ENCODE measurements at places on chromosomes 7 and 10.

- no peak for DNase-seq
These were observed 722.4 kb upstream of the AUTS2 start for GRCh38 chr7:68875857-68876256.

GRCh38 chr10:73905256-73906020, 5.5 kb upstream of the PLAU start:
- DNase-seq = no peak

GRCh38 chr7:38335492-38336147, 62.2 kb upstream of the TARP start:
- peak; percentile 33 for DNase-seq

GRCh38 chr7:135925210-135925609, 51.9 kb downstream of the MTPN start:
- no peak for DNase-seq

DNA sequence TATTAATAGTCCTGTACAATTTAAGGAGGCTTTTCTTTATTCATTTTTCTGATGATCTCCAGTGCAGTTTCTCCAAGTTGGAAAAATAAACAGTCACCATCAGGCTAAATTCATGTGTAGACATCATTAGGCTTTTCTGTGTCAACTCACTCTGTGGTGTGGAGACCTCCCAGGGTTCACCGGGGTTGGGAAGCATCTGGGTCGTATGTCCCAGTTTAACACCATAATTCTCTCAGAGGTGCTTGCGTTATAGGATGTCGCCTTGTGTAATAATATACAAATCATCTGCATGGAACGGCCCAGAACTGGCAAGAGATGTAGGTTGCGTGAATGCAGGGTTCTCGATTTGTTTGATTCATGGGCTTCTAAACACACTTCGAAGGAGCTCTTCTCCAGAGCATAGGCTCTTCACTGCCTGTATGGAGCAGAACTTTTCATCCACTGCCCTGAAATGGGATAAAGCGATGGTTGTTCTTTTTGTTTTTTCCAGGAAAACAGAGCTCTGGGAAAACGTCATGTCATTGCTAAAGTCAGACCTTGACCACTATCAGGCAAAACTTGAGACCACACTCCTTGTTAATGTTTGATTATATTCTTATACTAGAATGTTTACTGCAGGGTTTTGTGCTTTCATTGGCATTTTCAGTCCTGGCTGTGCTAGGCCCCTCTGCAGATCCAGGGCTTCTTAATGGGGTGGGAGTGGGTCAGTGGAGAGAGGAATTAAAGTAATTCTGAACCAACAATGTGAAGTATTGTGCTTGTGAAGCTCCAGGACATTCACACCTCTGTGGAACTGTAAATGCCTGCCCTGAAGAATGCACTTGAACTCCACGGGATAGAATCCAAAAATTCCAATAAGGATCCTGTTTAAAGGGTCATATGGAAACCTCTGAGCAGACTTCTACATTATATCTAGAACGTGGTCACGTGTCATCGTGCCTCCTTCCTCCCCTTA, 172.8 kb downstream of the TRIL start:
- DNase-seq = no peak

DNA sequence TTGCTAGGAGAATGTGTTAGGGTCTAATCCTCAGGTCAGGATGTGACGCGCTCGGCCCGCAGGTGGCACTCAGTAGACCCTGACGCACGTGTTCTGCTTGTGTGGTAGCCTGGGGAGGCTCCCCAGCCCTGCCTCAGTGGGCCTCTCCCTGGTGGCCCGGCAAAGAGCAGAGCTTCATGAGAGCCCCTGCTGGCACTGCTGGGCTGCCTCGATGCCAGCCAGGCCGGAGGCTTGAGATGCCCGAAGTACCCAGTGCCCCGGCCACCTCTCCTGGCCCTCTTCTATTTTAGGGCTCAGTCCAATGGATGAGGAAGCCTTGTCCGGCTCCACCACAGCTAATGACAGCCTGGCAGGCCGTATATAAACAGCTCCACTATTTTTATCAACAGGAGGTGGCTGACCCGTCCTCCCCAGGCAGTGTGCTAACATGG, 42.0 kb downstream of the PRF1 start:
- no peak for DNase-seq

DNA sequence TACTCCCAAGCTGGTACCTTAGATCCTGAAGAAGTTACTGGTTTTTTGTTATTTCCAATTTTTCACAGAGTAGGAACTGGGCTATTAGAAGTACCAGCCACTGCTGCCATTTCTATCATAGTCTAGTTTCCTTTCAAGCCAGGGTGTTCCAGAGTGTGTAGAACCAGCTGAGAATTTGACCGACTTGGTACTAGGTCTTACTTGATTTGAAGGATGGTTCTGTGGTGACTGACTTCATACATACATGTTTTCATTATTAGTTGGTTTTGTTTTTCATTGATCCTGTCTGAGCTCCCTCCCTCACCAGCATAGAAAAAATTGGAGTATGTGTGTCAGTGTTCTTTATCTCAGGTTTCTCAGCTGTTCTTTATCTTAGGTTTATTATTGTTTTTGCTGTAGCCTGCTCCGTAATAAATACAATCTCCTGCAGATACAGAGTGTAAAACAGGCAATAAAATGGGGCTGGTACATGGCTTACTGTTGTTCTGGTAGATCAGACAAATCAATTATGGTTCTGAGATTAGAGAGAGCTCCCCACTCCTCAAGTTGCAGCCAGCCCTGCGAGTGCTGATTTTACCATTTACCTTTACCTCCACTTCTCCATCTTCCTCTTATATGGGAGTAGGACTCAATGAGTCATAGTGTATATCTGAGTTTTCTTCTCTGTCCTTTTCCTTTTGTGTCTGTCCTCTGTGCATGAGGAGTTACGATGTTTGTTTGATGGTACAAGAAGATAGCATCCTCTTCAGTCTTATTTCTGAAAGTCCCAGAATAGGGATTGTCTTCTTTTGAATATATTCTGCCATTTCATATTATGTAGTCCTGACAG, 122.6 kb downstream of the LRRC4 start:
- no peak for DNase-seq

DNA sequence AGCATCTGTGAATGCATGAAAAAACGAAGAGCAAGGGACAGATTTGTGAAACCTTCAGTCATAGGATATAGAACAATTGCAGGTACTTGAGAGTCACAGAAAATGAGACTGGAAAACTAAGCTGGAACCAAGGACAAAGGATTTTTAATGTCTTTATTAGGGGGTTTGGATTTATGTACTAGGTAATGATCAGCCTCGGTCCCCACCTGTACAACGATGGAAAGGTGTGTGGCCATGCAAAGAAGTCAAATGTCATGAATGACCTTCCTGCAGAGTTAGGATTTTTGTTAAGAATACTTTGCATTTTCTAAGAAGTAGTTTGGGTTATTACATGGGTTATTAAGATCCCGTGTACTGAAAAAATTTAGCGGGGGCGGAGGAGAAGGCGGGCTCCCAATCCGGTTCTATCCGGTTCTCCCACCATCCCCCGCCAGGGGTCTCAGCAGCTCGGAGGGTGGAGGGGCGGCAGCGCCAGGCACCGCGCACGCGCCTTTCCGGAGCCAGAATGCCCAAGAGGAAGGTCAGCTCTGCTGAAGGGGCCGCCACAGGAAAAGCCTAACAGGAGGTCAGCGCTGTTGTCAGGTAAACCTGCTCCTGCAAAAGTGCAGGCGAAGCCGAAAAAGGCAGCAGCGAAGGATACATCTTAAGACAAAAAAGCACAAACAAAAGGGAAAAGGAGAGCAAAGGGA, 327.5 kb upstream of the PLXDC2 start:
- DNase-seq = no peak

GRCh38 chr10:24541239-24541753, 182.4 kb downstream of the ARHGAP21 start:
- no peak for DNase-seq

DNA sequence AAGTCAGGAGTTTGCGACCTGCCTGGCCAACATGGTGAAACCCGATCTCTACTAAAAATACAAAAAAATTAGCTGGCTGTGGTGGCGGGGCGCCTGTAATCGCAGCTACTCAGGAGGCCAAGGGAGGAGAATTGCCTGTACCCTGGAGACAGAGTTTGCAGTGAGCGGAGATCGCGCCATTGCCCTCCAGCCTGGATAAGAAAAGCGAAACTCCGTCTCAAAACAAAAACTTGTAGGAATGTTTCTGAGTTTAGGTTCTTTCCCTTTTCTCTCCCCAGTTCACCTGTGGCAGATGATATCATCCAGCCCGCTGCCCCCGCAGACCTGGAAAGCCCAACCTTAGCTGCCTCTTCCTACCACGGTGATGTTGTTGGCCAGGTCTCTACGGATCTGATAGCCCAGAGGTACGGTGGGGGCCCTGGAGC, 138.8 kb upstream of the BTBD16 start:
- no peak for DNase-seq

DNA sequence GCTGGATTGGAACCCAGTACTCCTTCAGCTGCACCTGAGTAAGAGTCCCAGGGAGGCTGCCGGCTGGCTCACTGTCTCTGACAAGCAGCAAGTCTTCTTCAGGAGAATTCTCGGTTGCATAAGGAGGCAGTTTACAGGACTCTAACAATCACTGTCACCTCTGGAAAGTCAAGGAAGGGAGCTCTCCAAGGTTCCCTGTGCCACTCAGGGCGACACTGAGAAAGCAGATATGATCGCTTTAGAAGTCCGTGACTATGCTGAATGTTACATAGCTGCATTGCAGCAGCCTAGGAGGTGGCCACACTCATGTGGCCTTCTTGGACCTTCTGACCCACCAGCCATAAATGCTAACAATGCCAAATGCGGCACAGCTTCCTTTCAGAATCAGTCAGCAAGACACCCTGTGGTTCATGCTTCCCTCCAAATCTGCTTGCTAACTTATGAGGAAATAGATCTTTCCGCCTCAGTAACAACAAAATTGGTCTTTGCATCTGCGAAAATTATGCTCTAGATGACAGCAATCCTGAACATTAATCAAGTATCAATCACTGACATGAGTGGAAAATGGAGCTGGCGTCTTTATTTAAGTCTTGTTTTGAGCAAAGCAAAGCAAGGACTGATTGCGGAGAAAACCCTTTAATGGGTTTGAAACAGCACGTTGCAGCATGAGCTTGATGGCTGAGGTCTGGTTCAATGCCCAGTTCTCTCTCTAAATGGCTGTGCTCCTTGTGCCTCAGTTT, 132.9 kb downstream of the ATXN7L1 start:
- DNase-seq = no peak

GRCh38 chr7:129948877-129949291, 3.9 kb downstream of the UBE2H start:
- peak; percentile 55 for DNase-seq

DNA sequence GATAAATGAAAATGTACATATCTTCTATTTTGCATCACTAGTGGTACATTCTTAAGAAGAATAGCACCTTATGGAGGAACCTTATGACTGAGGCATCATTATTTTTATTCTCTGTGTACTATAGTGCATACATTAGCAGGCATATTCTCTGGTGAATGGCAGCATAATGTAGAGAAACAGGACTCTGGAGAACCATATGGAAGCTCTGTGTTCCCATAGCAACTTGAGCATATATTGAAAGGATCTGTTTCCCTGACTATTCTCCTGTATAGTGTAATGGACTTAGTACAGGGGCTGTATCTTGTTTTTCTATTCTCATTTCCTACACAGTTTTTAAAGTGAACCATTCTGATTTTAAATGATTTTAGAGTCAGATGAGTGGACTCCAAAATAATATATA, 128.4 kb upstream of the SMIM30 start:
- no peak for DNase-seq

- no peak for DNase-seq
These were observed 28.4 kb downstream of the MKI67 start for GRCh38 chr10:128097783-128098182.

DNA sequence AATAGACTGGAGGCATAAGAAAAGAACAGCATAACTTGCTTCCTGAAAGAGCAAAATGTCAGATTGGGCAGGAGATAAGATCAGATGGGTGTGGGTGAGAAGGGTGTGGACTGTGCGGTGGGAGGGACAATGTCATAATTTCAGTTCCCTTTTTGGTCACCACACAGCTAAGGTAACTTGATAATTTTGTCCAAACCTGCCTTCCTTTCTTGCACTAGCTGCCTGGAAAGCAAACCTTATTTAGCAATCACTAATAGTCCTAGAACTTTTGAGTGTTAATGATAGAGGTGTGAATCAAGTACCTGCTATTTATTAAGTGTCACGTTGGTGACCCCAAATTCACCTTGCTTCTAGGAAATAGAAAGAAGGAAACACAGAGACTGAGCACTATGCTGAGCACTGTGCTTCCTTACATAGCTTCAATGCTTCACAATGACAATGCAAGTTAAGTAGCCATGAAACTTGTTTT, 72.4 kb upstream of the SP4 start:
- no peak for DNase-seq

DNA sequence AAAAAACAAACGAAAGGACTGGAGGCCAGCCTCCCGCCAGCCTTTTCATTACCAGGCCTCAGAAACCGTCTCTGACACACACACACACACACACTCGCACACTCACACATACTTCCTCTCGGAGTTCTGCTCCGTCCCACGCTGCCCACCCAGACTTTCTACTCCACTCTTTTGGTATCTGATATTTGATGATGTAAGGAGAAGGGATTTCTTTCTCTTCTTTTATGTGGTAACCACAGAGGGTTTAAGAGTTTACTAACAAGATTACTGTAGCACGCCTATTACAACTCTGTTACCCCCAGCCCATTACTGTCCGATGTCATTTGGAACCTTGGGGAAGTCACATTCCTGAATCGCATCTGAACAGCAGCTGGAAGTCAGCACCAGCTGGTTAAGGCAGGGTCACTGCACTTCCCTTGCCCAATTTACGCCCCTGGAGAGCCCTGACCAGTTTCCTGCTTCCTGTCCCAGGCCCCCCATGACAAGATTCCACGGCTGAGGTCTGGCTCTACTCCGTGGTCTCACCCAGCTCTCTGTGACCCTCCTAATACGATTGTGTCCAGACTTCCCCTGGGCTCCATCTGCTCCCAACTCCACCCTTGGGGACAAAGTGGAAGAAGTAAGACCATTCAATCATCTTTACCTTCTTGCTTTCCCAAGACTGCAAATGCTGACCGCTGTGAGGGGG, 1.1 kb downstream of the DENND2A start:
- no peak for DNase-seq

DNA sequence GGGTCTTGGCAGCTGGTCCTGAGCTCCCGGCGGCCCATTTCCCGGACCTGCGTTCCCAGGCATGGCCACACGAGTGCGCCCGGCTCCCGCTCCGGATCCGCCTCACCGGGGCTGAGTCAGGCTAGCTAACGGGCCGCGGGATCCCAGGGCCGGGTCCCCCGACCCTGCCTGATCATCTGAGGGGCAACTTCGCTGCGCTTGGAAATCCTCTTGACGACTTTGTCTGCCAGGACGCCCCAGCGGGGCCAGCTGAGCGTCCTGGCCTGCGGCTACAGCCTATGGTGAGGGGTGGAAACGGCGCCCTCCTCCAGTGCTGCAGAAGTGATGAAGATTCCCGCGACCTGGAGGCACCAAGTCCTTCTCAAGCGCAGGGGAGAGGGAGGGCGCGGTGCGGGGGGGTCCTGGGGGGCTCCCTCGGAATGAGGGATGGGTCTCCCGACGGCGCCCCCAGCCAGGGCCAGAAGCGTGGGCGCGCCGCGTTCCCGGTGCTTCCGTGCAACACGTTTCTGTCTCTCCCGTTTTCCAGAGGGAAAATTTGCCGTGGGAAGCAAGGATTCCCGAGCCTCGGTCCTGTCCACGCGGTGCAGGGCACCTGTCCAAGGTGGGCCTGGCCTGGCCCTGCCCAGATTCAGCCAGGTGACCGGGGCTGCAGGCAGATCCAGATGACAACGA, 212.4 kb downstream of the CCSER2 start:
- DNase-seq = peak; percentile 39

All from activated gamma-delta T cell (primary cell).